Left cardiac atrium (tissue), 4 donors: ENCODE measurements at places on chromosomes 16 and 17. TPM values are rescaled to one million over a fixed set of nuclear protein-coding genes. Genes with fewer than 3 reads are reported as not detected.
A peak's percentile ranks its signal among the peaks of the same experiment; 100 is the strongest.

DNA sequence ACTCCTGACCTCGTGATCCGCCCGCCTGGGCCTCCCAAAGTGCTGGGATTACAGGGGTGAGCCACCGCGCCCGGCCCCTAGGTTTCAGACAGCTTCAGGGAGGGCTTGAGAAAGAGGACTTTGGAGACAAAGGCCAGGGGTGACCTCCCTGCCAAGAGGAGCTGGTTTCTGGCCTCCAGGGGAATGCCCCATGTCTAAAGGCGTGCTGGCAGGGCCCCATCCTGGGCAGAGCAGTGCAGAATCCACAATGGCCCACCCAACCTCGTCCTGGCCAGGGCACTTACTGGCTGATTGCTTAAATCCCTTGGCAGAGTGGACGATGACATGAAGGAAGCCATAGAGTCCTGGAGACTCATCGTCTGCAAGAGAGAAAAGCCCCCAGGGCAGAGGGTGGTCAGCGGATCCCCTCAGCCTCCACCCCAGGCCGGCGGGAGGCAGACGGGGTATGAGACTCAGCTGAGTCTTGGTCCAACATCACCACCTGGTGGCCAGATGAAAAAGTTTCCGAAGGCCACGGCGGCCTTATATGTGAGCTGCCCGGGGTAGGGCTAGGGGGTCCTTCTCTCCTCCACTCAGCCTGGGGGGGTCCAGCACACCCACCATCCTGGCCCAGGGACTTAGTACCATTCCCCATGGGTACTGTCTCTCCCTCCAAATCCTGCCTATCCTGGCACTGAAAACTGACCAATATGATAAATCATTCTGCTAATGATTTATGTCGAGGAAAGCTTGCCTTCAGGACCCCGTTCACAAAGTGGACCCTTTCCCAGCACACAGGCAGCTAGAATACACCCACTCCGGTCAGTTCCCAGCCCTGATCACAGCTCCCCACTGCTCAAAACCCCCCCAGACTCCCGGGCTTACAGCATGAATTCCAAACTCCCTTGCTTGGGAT, 59.1 kb downstream of the TIMM22 start:
- peak; percentile 67 for DNase-seq

DNA sequence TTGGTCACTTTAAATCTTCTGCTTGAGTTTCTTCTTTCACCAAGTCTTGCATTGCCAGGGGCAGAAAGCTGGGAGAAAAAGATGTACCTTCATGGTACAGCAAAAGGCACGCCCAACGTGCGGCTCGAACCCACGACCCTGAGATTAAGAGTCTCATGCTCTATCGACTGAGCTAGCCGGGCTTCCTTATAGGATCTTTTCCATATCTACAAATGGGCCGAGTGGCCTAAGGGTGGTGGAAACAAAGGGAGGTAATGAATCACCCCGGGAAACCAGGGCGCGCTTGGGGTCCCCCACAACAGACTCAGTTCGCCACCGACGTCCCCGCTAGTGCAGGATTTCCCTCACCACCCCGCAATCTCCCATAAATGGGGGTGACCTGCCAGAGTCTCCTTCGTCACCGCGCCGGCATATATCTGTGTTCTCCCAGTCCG, 7.5 kb upstream of the OR1F1 start:
- no peak for DNase-seq

- peak; percentile 81 for DNase-seq
These were observed 4.2 kb downstream of the TRADD start for GRCh38 chr16:67155295-67156142.

GRCh38 chr17:31521632-31522283, 130.3 kb downstream of the RAB11FIP4 start:
- no peak for DNase-seq

GRCh38 chr17:60231234-60231633, 81.5 kb downstream of the CA4 start:
- no peak for DNase-seq

The ABAT gene
- 4.2 TPM for total RNA-seq

The KRT25 gene
- not detected for total RNA-seq

The MT1F gene
- 7.9 TPM for total RNA-seq

The CCDC43 gene
- 23.7 TPM for total RNA-seq
